Esophagus squamous epithelium (tissue), 5 donors: ENCODE measurements at places on chromosomes 2 and 18.

- no peak for DNase-seq
Measured at GRCh38 chr18:8787794-8788193, 82.4 kb downstream of the MTCL1 start.

DNA sequence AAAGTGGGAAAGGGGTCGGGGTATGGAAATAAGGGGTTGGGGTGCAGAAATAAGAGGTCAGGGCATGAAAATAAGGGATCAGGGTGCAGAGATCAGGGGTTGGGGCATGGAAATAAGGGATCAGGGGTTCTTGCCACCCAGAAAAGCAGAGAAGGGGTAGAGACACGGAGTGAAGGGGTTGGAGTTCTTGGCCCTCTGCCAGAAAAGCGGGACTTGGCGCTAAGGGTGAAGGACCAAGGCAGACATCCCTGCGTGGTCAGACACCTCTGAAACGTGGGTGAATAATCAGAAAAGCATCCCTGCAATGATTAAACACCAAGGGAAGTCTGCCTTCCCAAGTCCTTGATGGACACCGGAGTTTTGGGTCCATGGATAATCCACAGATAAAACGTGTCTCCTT, 1521.6 kb upstream of the SLC39A10 start:
- no peak for DNase-seq

DNA sequence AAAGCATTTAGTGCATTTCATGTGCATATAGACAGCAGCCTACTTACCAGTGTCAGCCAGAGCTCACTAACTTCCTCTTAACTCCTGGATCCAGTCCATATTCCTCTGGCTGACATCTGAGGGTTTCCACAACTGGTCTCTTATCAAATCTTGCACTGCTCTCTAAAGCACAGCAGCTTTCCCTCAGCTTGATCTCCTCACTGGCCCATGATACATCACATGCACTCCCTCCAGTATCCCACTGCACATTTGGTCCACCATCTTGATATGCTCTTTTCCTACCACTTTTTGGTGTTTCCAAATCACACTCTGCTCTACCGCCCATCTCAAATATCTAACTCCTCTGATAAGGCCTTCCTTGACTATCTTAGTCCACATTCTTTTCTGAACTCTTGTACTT, 105.0 kb upstream of the ZFP36L2 start:
- DNase-seq = no peak

DNA sequence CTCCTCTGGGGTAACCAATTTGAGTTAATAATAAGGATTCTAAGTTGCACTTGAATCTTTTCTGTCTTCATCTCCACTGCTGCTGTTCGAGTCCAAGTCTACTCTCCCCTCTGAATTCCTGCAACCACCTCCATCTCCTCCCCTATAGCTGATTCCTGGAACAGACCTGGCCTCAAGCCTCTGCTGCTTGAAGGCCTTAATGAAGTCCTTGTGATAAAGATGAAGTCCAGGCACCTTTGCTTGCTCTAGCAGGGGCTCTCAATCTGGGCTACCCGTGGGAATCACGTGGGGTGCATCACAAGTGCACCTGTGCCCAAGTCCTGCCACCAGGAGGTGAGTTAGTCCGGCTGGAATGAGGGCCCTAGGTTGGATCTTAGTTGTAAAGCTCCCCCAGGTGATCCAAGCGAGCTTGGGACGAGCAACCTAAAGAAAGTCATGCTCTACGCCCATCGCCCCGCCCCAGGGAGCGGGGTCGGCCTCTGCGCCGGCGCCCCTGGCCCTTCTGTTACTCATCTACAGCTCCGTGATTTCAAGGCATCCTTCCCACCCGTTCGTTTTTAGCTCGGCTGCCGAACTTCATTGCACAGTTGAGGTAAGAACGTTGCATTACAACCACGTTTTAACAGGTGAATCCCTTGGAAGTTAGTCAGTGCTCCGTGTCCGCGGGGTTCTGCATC, 905 bp upstream of the IAH1 start:
- DNase-seq = no peak

DNA sequence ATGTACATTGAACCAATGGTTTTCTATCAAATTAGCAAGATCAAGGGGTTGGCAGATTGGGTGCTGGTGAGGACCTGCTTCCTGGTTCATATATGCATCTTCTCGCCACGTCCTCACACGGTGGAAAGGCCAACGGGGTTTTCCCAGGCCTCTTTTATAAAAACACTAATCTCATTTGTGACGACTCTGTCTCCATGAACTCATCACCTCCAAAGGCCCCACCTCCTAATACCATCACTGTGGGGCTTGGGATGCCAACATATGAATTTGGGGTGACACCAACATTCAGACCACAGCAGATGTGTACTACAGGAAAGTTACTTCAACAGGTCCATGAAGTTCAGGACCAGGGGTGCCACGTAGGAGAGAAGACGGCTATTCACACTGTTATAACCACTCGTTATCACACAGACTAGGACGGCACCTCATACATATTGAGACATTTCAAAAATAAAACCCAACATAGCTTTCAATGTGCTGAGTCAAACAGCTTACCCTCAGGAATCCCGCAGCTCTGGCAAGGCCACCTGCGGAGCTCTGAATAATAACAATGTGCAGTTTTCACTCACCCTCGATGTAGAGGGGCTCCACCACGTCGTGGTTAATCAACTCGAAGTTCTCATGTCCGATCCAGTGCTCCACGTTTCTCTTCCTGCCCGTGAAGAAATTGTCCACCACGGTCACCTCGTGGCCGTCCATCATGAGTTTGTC, 49.3 kb downstream of the UXS1 start:
- DNase-seq = no peak

DNA sequence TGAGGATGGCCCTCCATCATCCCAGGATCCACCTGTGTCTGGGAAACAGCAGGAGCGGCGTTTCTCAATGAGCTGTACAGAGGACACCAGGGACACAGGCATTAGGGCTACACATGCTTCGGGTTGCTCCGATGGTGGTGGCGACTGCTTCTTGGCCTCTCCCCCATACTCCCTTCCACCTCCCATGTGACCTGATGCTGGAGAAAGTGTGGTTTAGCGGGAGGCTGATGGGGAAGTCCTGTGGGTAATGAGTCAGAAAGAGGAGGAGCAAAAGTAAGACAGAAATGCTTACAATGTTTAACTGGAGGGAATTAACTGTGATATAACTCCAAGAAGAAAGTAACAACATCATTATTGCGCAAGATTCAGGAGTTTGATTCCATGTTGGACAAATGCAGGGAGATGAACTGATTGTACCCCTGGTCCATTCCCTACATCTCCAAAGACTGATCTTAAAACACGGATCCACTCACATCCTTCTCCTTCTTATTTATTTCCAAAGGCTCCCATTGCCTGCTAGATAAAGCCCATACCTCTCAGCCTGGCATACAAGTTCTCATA, 186.6 kb downstream of the NRP2 start:
- no peak for DNase-seq

GRCh38 chr18:14093307-14093915, 38.8 kb downstream of the ZNF519 start:
- no peak for DNase-seq

GRCh38 chr2:61433606-61434005, 37.3 kb downstream of the USP34 start:
- no peak for DNase-seq

DNA sequence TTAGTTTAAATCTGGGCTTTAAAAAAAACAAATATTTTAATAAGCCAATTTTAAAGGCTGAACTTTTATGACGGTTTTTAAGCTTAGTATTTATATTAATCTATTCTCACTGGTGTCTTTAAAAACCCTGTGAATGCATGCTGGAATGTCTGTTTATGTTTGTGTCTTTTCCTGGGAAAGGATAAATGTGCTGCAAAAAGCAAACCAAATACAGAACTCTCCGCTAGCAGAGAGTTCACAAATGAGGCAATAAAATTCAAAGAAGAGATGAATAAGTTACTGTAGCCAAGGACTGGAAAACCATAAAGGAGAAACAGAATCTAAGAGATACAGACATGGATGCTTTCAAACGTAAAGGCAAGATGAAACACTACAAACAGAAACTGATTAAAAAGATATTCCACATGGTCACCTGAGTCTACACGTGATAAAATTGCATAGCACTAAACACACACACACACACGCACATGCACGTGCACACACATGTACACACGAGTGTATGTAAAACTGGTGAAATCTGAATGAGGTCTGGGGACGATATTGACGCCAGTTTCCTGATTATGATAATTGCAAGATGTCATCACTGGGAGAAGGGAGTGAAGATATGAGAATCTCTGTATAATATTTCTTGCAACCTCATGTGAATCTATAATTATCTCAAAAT, 4.5 kb downstream of the TWIST2 start:
- DNase-seq = no peak

- DNase-seq = no peak
Measured at GRCh38 chr2:219308142-219309101, 779 bp downstream of the PTPRN start.

GRCh38 chr2:238816291-238816690, 31.6 kb upstream of the TWIST2 start:
- no peak for DNase-seq

DNA sequence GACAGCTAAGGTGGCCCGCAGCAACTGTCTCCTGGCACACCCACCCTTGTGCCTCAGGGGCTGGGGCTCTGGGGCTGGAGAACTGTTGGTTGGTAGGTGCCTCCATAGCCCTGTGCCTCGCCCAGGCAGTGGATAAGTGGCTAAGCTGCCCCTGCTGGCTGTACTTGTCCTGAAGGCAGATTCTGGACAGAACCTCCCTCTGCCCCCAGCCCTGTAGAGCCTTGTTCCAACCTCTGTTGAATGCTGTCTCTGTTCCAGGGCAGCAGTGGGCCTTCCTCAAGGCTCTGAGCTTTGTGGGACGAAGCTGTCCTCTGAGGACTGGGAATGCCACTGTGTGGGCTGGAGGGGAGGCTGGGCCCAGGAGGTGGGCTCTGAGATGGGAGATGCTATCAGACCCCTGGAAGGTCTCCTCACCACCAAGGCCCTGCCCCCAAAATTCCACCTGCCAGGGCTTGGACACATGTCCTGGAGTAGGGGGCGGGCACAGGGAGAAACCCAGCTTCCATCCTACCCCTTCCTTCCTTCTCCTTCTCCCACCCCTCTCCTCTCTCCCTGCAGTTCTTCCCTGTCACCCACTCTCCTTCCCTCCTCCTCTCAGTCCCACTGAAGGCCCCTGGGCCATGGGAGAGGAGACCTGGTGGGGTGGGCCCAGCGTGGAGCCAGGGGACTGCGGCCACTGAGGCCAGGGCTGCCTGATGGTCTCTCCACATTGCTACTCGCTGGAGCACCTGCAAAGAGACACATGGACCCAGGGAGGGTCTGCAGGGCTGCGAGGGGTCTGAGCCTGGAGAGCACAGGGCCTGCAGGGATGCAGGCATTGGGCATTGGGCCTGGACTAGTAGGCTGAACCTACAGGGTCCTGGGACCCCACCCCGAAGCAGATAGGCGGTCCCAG, 1.7 kb upstream of the PDCD1 start:
- DNase-seq = no peak

- DNase-seq = no peak
Measured at GRCh38 chr2:189830510-189830909, 46.3 kb downstream of the PMS1 start.

- no peak for DNase-seq
Measured at GRCh38 chr2:56184500-56185011, 766 bp downstream of the CCDC85A start.

GRCh38 chr2:165674780-165675179, 119.3 kb downstream of the GALNT3 start:
- DNase-seq = no peak

DNA sequence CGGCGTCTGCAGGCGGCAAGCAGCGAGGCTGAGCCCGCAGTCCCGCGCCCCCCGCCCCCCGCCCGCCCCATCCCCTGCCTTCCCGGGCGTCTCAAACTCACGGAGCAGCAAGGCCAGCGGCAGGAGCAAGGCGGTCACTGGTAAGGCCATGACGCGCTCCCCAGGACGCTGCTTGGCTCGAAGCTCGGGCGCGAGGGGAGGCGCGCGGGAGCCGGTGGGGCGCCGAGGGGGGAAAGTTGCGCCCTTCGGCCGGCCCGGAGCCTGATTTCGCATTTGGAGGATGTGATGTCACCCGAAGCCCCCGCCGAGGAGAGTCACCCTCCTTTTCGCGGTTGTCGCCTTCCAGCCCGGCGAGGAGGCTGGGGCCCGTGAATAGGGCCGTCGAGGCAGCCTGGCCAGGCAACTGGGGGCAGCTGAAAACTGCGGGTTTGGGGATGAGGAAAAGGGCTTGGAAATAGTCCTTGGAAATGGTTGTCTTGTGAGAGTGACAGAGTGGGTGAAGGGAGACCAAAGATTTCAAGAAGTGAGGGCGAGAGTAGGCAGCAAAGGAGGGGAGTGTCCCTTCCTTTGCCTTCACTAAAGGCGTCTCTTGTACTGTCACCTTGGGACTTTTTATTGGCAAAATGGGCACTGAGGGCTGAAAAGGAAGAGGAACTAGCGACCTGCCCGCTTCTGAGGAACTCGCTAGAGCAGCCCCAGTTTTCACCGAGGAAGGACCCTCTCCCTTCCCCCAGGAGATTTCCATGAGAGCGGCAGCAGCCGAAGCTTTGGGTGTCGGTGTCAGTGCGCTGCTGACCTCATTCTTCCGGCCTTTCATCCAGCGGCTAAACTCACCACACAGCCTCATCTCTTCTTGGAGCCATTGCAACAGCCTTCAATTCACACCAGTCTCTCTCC, at the start of gene CD8A:
CD8A (minus strand) TSS at position 238 of the 897 bp plus-strand sequence; CDS start at position 150, 88 bp downstream.
- DNase-seq = no peak

- no peak for DNase-seq
Measured at GRCh38 chr18:49025426-49025766, 74.6 kb upstream of the SMAD7 start.

DNA sequence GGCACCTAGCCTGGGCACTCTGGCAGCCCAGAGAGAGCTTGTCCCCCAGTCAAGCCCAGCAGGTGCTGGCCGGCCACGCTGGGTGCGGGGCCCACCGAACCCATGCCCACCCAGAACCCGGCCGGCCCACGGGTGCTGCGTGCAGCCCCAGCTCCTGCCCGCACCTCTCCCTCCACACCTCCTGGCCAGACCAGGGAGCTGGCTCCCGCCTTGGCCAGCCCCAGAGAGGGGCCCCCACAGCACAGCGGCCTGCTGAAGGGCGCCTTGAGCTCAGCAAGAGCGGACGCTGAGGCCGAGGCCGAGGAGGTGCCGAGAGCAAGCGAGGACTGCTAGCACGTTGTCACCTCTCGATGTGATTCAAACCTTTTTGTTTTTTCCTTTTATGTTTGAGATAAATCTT, 407.0 kb upstream of the KCNJ3 start:
- DNase-seq = no peak

GRCh38 chr2:219435701-219436100, 1.1 kb downstream of the SPEG start:
- DNase-seq = no peak

- DNase-seq = no peak
Measured at GRCh38 chr2:230231251-230231650, 5.7 kb downstream of the SP140 start.
